ENCODE measurements at places on chromosomes 3 and 15. TPM values are rescaled to one million over a fixed set of nuclear protein-coding genes. Genes with fewer than 3 reads are reported as not detected.

Gene SEMA6D
- total RNA-seq: not detected

Gene UBA3
- total RNA-seq: 33.4 TPM

Gene ZNF860
- not detected for total RNA-seq

Gene LIPH
- not detected for total RNA-seq

Gene WDR76
- 8.6 TPM for total RNA-seq

Gene LMOD3
- not detected for total RNA-seq

Gene CORO2B
- not detected for total RNA-seq

Gene LRRN1
- not detected for total RNA-seq

Gene IL17RD
- not detected for total RNA-seq

Data from CD4-positive, alpha-beta T cell (primary cell).